ENCODE measurements at places on chromosomes 6 and 20.

- ATAC-seq = no peak
Measured at GRCh38 chr6:14202947-14203346, 85.4 kb downstream of the CD83 start.

- ATAC-seq = no peak
Measured at GRCh38 chr6:125512621-125513020, 210.9 kb upstream of the HDDC2 start.

DNA sequence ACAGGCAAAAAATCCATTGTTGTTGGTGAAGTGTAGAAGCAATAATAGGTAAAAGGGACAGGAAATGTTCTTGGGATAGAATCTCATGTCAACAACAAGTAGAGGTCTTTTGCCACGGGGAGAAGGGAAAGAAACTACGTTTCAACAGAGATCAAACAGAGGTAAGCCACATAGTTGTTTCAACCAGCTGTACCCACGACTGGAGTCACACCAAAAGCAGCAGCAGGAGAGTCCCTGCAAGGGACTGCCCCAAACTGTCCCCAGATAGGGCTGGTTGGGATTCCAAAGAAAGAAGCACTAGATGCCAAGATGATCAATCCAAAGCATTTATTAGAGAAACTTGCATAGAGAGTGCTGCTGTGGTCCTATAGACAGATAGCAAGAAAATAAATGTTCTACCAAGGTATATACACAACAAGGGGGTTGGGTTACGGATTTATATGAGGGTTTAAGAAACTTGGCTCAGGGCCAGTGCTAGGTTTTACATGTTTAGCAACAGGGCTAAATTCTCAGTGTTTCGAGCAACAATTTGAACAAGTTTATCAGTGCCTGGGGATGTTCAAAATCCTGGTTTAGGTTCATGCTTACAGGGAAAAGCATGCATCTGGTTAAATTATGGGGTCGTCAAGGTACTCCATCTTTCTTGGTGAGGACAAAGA lies 466.5 kb downstream of the MMUT start:
- ATAC-seq = no peak

GRCh38 chr6:64497634-64498033 lies 862.0 kb downstream of the PHF3 start:
- ATAC-seq = no peak

DNA sequence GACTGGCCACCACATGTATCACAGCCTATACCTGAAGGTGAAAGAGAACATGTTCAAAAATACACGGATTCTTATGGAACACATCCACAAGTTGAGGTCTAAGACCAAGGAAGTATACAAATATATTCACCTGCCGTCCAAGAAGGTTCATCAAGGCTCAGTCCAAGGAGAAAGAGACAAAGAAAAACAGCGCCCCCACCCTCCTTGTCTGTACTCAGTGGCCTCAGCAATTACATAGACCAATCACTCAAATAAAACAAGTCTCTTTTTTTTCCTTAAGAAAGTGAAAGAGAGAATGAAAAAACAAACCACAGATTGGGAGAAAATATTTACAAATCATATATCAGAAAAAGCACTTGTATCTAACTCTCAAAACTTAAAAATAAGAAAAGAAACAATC lies 19.5 kb downstream of the CPXM1 start:
- no peak for ATAC-seq

DNA sequence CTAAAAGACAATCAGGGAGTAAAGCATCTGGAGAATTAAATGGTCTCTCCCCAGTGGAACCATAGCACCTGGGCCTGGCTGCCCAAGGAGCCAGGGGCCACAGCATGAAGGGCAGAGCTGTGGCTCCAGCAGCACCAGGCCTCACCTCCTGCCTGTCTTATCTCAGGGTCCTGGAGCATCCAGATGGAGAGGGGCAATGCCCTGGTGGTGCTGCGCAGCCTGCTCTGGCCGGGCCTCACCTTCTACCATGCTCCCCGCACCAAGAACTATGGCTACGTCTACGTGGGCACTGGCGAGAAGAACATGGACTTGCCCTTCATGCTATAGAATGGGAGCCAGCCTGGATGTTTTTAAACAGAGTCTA lies 17.0 kb downstream of the MRPS18A start:
- ATAC-seq = no peak

DNA sequence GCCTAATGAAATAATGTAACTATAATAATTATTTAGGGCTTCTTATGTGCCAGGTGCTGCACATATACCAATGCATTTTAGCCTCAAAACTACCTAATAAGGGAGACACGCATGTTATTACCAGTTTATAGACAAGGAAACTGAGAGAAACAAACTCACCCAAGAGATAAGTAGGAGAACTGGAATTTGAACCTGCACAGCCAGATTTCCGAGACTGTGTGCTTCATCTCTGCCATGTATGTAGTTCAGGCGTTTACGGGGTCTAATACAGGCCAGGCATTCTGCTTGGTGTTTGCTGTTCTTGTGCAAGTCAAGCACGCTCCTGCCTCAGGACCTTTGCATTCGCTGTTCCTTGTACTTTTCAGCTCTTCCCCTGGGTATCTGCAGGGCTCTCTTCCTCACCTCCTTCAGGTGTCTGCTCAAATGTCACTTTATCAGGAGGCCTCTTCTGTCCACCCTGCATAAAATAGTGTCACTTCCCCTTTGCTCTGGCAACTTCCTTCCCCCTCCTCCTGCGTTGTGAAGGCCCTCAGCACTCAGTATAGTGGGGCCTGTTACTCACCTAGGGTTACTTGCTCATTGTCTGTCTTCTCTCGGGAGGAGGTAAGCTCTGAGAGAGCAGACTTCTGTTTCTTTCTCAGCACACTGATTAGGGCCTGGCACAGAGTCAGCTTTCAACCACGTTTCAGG lies 6.1 kb upstream of the NSFL1C start:
- ATAC-seq = no peak

DNA sequence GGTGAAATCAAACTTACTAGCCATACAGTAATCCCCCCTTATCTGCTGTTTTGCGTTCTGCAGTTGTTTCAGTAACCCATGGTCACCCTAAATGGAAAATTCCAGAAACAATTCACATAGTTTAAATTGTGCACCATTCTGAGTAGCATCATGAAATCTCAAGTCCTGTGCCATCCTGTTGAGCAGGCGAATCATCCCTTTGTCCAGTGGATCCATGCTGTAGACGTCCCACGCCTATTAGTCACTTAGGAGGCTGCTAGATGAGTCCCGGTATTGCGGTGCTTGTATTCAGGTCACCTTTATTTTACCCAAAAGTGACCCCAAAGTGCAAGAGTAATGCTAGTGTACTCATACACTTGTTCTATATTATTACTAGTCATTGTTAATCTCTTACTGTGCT lies 46.4 kb downstream of the HECA start:
- ATAC-seq = no peak

GRCh38 chr6:144314003-144314485 lies 28.9 kb downstream of the UTRN start:
- ATAC-seq = peak; percentile 79

GRCh38 chr6:107116328-107116892 lies 1.1 kb upstream of the BEND3 start:
- ATAC-seq = no peak

DNA sequence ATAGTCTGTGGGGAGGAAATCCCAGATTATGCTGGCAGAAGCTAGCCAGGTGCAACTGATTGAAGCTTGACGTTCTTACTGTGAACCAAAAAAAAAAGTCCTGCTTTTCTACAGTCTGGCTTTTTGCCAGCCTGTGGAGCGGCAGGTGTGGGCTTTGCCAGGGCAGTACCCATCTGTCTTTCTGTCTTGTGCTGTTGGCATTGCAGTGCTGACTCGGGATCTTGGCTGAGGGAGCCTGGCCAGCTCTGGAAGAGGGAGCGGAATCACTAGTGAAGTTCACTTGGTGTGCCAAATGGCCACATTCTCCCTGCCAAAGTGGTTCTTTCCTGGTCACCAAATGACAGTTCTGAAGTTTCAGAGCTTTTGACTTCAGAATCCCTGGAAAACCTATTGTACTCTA lies 5.0 kb downstream of the KIF3B start:
- ATAC-seq = no peak

DNA sequence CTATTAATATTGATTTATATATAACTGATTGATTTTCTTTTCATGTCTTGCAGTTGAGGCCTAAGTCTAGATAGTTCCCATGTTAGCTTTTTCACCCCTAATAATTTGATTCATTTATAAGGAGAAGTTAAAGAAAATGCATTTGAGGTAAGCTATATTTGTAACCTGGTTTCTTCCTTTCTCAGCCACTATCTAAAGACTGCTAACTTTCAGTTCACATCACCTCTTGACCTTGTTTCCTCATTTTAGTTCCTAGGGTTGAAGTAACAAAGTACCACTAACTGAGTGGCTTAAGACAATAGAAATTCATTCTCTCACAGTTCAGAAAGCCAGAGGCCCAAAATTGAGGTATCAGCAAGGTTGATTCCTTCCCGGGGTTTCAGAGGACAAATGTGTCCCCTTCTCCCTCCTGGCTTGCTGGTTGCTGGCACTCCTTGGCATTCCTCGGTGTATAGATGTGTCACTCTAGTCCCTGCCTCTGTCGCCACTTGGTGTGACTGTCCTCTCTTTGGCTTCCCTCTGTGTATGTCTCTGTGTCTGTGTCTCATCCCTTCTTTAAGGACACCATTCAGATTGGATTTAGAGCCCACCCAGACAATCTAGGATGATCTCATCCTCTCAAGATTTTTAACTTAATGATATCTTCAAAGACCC lies 55.9 kb upstream of the C20orf144 start:
- no peak for ATAC-seq

- ATAC-seq = no peak
Measured at GRCh38 chr20:57960803-57961575, 251.2 kb upstream of the PMEPA1 start.

DNA sequence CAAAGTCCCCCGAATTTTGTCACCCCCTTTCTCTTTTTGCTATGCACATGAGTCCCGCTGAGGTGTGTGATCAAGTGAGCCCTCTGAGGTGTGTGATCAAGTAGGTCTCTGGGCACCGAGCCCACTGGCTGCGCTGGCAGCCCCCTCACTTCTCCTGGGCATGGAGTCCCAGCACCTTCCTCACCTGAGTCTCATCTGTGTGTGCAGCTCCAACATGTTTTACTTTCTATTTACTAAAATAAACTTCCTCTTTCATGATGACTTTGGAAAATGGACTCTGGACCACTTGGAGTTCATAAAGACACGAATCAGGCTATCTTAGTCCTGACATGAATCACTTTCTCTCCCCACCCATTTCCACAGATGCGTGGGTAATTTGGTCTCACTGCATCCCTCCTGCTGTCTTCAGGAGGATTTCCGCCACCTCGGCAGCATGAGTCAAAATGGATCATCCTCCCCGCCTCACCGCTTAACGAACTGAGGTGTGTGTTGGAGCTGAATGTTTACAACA lies 39.8 kb downstream of the PRDM1 start:
- ATAC-seq = no peak

Data from gastroesophageal sphincter (tissue), 4 donors.